ENCODE measurements at places on chromosomes 5 and 9. TPM values are rescaled to one million over a fixed set of nuclear protein-coding genes. Genes with fewer than 3 reads are reported as not detected.

Gene GAPT
- total RNA-seq: not detected

Gene SPOUT1
- total RNA-seq: 38.3 TPM

Gene CDO1
- not detected for total RNA-seq

Gene EIF4EBP3
- 1.5 TPM for total RNA-seq

Gene ANKRD33B
- total RNA-seq: 10.9 TPM

Gene DNAI1
- 0.65 TPM for total RNA-seq

Gene MYORG
- 3.3 TPM for total RNA-seq

Gene SYK
- 0.54 TPM for total RNA-seq

Gene LCN1
- total RNA-seq: not detected

Gene SLC36A2
- not detected for total RNA-seq

Gene CNTFR
- total RNA-seq: 0.24 TPM

Gene SLC6A7
- not detected for total RNA-seq

Data from A549 treated with GW870086 at 1 μM for 4 hours (cell line).